Activated CD4-positive, alpha-beta memory T cell treated with anti-CD3 and anti-CD28 coated beads, Interleukin-2, amount 10 ng/mL, durations not matched to agents 7 days and 5 days (primary cell): ENCODE measurements at places on chromosomes 7 and 10. TPM values are rescaled to one million over a fixed set of nuclear protein-coding genes. Genes with fewer than 3 reads are reported as not detected.

The AGMO gene
- total RNA-seq: not detected

DNA sequence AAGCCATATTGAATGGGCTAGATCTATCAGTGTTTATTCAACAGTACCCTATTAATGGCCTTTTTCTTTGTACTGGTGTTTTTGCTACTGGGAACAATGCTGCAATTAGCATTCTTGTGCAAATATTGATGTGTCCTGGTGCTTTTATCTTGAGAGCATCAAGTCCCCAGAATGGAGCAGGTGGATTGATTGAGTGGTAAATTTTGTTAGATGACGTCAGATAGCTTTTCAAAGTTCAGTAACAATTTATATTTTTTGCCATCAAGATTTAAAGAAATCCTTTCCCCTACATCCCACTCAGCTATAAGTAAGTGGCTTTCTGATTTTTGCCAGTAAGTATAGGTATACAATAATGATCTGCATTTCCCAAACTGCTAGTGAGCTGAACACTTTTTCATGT, 63.4 kb upstream of the SYPL1 start:
- H3K4me3 ChIP-seq: no peak overlapping the region
- no peak overlapping the region for H3K27ac ChIP-seq
- H3K4me1 ChIP-seq: peaks cover 2% of the 10 kb centered on the region

- H3K4me1 ChIP-seq: no peaks in the 10 kb centered on the region
- H3K36me3 ChIP-seq: no peaks in the 10 kb centered on the region
- no peak overlapping the region for H3K27ac ChIP-seq
These were observed 282.8 kb downstream of the ARHGAP12 start for GRCh38 chr10:31645786-31646185.

DNA sequence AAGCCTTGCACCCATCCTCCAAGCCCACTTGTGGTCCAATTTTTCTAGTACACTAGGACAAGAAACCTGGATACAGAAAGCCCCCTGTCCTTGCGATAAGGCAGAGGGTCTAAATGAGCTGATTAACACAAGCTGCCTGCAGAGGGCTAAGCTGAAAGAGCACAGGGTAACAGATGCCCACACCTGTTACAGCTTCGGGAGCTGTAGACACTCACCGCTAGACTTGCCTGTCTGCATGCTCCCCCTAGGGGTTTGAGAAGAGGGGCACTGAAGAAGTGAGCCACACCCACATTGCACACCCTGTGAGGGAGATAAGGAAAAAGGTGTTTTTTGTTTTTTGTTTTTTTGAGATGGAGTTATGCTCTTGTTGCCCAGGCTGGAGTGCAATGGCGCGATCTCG, 386.5 kb upstream of the AUTS2 start:
- no peak overlapping the region for H3K4me3 ChIP-seq
- H3K27me3 ChIP-seq: no peaks in the 10 kb centered on the region
- DNase-seq: no peak
- H3K4me1 ChIP-seq: no peaks in the 10 kb centered on the region

GRCh38 chr7:94396596-94396995, 1.9 kb downstream of the COL1A2 start:
- peaks cover 28% of the 10 kb centered on the region for H3K27me3 ChIP-seq
- no peak overlapping the region for H3K4me3 ChIP-seq
- no peak overlapping the region for H3K27ac ChIP-seq
- DNase-seq: no peak
- H3K4me1 ChIP-seq: peaks cover 8% of the 10 kb centered on the region
- no peaks in the 10 kb centered on the region for H3K36me3 ChIP-seq

DNA sequence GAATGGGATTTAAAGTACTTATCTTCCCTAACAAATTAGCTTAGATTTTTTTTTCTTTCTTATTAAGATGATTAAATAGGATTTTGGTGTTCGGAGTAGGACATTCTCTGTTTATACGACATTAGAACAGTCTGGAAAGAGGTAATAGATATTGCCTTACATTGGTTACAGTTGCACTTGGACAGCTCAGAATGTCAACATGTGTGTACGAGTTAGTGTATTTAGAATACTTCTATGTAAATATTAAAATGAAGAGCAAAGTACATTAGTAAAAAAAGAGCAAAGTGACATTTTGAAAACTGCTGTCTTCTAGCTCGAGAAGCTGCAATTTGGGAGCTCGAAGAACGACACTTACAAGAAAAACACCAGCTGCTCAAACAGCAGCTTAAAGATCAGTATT, 51.5 kb downstream of the SLK start:
- H3K4me1 ChIP-seq: peaks cover 19% of the 10 kb centered on the region
- H3K4me3 ChIP-seq: no peak overlapping the region
- H3K27ac ChIP-seq: no peak overlapping the region
- H3K36me3 ChIP-seq: peaks cover 57% of the 10 kb centered on the region
- no peaks in the 10 kb centered on the region for H3K27me3 ChIP-seq

DNA sequence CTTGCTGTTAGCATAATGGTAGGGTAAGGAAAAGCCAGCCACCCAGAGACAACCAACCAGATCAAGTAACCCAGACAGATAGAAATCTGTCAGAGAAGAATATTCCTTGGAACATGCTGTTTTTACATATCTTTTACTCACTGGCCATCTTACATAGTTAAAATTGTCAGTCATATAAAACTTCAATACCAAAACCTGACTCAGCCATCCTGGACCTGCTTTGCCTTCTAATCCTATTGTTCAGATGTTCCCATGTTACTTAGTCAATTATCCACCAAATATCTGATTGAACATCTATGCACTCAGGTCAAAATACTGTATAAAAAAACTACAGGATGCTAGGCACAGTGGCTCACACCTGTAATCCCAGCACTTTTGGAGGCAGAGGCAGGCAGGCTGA, 466.5 kb upstream of the NRP1 start:
- no peak for DNase-seq
- no peaks in the 10 kb centered on the region for H3K4me1 ChIP-seq
- H3K27ac ChIP-seq: no peak overlapping the region
- H3K27me3 ChIP-seq: no peaks in the 10 kb centered on the region
- H3K36me3 ChIP-seq: no peaks in the 10 kb centered on the region

DNA sequence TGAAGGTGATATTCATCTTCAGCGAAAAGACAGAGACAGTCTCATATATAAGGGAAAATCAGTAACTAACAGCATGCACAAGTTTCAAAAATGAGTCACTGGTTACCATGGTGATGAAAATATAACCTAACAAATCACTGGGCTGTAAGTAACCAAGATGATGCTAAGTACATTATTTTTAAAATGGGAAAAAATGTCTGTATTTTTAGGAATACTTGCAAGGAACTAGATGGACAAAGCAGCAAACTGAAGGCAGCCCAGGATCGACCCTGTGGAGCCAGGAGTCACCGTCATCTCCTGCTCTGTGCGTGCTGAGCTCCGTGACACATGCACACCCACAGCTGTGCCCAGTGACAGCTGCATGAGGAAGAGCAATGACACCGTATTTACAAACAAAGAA, 137.3 kb downstream of the ELMO1 start:
- peaks cover 89% of the 10 kb centered on the region for H3K36me3 ChIP-seq
- peak; percentile 26 for DNase-seq
- H3K27me3 ChIP-seq: no peaks in the 10 kb centered on the region

- H3K36me3 ChIP-seq: peaks cover 4% of the 10 kb centered on the region
- no peaks in the 10 kb centered on the region for H3K27me3 ChIP-seq
- no peak for DNase-seq
These were observed 80.9 kb upstream of the DNAJB12 start for GRCh38 chr10:72435570-72435969.
